ENCODE measurements at places on chromosomes 7 and 10.

DNA sequence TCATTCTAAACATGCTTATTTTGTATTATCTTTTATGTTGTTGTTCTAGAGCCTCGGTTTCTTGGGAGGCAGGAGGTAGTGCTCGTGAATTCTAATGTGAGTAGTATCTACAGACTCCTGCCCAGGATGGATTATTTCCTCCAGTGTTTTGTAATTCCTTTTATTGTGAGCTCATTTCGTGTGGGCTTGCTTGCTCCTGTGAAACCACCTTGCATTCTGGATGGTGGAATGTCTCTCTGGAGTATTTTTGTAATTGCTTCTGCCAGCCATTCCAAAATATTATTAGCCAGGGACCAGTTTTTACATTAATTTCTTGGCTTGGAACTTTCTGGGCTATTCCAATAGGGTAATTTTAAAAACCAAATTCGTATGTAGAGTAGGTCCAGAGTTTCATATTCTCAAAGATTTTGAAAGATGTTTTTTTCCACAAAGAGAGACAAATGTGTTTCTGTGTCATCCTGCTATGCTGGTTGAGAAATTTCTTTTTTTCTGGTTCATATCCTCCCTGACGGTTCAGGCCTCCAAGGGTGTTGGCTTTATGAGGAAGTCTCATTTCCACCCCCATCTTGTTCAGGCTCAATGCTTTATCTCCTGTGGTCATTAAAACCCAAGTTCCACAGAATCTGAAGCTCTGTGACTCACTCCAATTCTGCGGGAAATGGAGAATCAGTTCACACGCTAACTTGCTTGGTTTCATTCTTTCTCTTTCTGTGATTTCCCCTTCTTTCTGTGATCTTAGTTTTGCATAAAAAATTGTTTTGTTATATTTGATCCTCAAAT lies 41.7 kb upstream of the CALD1 start:
- DNase-seq, result no peak

DNA sequence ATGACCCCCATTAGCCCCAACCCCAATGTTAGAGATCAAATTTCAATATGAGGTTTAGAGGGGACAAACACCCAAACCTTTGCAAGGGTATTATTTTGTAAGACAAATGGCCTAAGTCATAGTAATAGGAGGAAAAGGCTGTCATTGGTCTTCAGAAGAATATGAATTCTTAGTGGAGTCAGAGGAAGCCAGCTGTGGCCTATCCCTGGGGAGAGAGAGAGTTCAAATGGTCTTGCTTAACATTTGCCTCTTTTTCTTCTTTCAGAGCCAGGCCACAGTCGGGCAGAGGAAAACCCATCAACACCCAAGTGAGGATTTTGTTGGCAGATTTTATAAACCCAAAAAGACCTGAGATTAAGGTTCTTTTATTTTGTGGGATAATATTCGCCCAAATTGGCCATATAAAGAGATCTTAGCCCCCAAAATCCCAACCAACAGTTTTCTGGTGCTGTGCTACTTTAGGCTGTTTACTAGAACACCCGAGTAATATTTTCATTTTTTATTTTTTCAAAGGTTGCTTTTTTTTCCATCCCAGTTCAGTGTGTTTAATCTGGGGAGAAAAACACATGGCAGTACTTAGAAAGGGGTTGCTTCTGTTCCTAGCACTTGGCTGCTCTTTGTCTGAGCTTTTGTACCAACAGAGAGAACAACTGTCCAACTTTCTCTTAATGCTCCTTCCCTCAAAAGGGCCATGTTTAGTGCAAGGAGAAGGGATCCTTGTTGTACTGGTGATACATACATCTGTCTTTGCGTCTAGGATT lies 26.8 kb upstream of the ARMC3 start:
- no peak for DNase-seq

DNA sequence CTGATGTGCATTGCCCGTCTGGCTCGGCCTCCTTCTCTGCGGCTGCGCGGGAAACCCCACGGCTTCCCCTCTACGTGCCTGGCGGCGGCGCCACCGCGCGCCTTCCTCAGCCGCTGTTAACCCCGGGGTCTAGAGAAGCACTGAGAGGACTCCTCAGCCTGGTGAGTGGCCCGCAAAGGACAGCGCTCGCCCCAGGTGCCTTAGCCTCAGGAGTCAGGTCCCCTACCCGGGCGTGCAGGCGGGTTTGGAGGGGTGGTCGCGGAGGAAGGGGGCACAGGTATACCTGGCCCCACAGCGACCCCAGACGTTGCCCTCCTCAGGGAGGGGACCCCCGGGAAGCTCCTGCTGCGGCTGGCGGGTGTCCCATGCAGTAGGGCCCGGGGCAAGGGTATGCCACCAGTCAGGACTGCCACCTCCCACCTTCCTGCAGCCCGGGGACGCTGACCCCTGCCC lies 51.0 kb downstream of the ARL5B start:
- no peak for DNase-seq

DNA sequence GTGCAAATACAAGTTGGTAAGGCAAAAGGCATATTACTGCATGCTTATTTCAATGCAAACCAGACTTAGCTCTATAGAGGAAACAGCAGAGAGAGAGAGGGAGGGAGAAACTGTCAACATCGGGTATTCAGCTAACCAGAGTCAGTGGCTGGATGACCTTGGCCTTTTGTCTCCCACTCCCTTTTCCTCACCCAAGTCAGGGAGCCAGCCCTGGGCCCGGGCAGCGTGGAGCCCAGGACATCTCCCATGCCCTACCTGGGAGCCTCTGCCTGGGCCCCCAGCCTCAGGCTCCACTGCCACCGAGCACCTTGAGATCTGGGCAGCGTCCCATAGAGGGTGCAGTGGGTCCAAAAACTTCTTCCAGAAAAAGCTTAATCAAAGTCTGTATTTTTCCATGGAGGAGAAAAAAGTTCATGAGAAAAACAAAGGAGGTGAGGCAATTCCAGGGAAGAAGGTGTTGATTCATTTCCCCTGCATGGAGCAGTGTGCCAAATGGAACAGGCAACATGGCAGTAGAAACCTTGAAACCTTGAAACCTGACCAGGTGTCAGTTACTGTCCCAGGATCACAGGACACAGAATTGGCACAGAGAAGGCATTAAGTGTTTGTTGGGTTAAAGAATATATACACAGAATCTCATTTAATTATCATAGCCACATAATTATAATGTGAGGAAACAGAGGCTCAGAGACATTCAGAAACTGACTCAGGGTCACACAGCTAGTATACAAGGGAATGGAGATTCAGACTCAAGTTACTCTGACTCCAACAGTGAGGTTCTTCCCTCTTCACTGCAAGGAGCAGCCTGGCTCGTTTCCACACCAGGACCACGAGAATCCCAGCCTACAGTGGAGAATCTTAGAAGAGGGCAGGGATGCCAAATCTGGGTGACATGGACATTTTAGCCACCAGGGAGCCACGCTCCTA lies 5.8 kb upstream of the NCOA4 start:
- DNase-seq, result no peak

DNA sequence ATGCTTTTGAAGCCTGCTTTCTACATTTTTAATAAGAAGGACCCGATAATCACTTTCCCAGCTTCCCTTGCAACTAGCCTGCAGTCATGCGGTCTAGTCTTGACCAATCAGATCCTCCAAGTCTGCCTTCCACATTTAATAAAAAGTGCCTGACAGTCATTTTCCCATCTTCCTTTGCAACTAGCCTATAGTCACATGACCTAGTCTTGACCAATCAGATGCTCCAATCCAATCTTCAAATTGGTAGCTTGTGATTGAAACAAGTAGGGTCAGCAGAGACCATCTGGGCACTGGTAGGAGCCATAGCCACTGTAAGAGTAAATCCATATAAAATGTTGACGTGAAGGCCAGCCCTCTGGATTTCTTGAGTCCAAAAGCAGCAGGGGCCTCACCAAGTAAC lies 80.0 kb downstream of the NPTX2 start:
- DNase-seq, result no peak

DNA sequence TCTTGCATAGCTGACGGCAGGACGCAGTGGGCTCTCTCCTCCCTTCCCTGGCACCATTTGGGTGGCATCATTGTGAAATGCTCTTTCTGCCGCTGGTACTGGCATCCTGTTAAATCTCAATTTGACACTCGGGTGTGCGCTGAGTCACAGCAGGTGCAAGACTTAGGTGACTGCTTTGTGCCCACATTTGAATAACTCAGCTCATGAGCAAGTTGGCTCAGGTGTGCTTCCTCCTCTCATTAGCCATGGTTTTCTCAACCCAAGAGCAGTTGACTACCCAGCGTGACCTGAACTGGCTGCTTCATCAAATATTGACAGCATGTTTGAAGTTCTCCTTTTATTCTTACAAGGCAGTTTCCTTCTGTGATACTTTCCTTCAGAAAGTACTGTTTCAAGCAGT lies 24.6 kb upstream of the NFE2L3 start:
- DNase-seq, result no peak

Measured in NCI-H2081 (cell line).